ENCODE measurements at places on chromosomes 13 and 19. TPM values are rescaled to one million over a fixed set of nuclear protein-coding genes. Genes with fewer than 3 reads are reported as not detected.

DNA sequence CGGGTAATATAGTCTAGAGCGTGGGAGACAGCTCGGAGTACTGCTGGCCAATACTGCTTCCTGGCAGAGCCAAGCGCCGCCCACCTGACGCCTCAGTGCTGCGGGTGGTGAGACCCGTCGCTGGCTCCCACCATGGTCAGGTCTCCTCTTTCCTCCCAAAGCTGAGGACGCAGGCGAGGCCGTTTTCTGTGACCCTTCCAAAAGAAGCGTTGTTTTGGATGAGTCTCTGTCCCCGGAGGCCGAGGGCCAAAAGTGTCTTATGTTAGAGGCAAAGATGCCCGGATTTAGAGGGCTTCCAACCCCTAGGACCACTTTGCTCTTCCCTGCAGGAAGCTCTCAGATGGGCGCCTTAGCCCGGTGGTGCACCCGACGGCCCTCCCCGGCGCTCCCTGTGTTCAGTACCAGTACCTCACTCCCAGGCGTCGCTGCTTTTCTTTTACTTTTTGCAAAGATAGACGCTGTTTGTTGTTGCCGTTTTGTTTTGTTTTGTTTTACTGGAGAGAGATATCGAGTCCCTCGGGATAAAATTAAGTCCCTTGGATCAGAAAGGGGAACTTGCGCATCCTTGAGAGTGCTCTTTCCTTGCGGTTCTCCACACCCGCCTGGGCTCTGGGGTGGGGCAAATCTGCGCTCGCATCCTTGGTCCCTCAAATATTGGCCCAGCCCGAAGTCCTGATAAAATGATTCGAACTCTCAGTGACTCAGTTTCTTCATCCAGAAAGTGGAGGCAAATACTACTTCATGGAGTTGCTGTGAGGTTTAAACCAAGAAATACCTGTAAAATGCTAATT lies 7.0 kb downstream of the PDX1 start:
- H3K4me1 ChIP-seq = no peaks in the 10 kb centered on the region
- H3K4me3 ChIP-seq = no peak overlapping the region
- H3K27ac ChIP-seq = no peak overlapping the region
- no peaks in the 10 kb centered on the region for H3K36me3 ChIP-seq
- DNase-seq = no peak

DNA sequence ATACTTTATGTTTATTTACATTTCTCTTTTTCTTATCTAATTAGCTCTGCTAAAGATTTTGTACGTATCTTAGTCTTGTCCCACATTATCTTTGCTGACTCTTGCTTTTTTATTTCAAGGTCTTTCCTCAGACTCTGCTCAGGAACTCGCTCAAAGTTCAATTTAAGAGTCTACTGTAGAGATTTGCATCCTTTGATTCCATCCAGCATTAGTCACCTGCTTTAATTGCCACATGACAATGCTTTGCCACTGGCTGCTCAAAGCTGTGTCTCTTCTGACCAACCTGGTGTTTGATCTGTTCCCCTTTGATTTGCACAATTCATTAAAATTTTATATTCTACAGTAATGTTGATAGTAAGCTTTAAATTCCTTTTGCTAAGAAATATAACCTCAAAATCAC lies 157.9 kb upstream of the FREM2 start:
- no peak overlapping the region for H3K27ac ChIP-seq
- H3K4me1 ChIP-seq = no peaks in the 10 kb centered on the region
- H3K4me3 ChIP-seq = no peak overlapping the region

- no peak for DNase-seq
- H3K36me3 ChIP-seq = no peaks in the 10 kb centered on the region
- no peaks in the 10 kb centered on the region for H3K27me3 ChIP-seq
- no peak overlapping the region for H3K27ac ChIP-seq
- no peak overlapping the region for H3K4me3 ChIP-seq
- H3K4me1 ChIP-seq = no peaks in the 10 kb centered on the region
These were observed 69.1 kb downstream of the RYR1 start for GRCh38 chr19:38502410-38503076.

DNA sequence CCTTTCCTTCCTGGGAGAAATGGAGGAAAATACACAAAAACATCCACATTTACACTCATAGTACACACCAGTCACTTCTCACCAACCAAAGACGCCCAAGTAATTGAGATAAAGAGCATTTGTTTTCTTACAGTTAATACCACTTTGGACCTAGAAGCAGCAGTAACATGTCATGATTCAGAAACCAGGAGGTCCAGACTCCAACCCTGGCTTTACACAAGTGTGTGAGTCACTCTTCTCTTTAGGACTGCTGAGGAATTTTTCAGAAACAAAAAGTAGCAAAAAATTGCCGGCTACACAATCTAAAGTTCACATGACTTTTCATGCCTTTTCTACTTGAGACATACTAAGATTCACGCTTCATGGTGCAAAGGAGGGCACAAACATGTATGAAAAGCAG lies 42.1 kb downstream of the TUBGCP3 start:
- H3K4me3 ChIP-seq = no peak overlapping the region
- no peaks in the 10 kb centered on the region for H3K4me1 ChIP-seq

- H3K27me3 ChIP-seq = no peaks in the 10 kb centered on the region
- H3K36me3 ChIP-seq = peaks cover 4% of the 10 kb centered on the region
- H3K4me1 ChIP-seq = no peaks in the 10 kb centered on the region
- H3K4me3 ChIP-seq = no peak overlapping the region
These were observed 1.5 kb upstream of the SLC27A5 start for GRCh38 chr19:58513213-58513693.

- H3K27ac ChIP-seq = no peak overlapping the region
- H3K4me3 ChIP-seq = no peak overlapping the region
- DNase-seq = no peak
These were observed 21.0 kb downstream of the COMP start for GRCh38 chr19:18769989-18770528.

DNA sequence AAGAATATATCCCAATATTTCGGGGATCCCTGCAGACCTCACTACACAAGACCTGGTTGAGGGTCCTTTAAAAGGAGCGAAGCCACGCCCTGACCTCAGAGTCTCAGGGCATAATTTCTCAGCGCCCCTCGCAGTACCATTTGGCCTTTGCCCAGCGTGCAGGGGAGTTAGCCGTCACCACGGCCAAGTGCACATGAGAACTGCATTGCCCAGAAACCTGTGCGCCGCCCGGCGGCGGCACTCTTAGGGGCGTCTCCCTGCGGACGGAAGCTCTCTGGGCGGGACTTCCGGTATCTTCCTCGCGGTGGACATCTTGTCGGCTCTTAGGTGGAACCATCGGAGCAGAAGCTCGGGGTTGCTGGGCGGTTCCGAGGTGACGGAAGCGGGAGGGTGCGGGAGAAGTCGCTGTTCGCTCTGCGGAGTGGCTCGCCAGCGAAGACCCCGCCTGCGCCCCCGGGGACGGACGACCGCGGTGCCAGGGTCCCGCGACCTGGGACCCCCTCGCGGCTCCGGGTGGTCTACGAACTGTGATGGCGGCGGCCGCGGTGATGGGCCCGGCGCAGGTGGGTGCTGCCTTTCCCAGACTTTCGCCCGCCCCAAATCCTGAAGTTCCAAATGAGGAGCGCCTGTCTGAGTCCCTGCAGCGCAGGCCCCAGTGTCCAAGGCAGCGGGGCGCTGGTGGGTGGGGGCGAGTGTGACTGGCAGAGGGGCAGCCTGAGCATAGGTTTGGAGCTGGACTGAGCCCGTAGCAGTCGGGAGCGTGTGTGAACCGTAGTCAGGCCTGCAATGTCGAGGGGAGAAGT lies at the start of gene ZNF134:
Gene ZNF134, plus strand, starts transcription at position 302 of the 803 bp plus-strand sequence. CDS start 5,227 bp downstream, outside the sequence.
- no peaks in the 10 kb centered on the region for H3K4me1 ChIP-seq
- H3K27ac ChIP-seq = no peak within 1 kb of the TSS
- DNase-seq = peak; percentile 95
- peaks cover 11% of the 10 kb centered on the region for H3K36me3 ChIP-seq
- H3K27me3 ChIP-seq = no peaks in the 10 kb centered on the region

- H3K27me3 ChIP-seq = no peaks in the 10 kb centered on the region
- H3K4me1 ChIP-seq = no peaks in the 10 kb centered on the region
- no peak for DNase-seq
- no peaks in the 10 kb centered on the region for H3K36me3 ChIP-seq
These were observed 9.2 kb upstream of the CLC start for GRCh38 chr19:39746836-39747529.

- no peaks in the 10 kb centered on the region for H3K4me1 ChIP-seq
- no peaks in the 10 kb centered on the region for H3K27me3 ChIP-seq
- H3K4me3 ChIP-seq = no peak overlapping the region
- H3K27ac ChIP-seq = no peak overlapping the region
These were observed 148.6 kb downstream of the SLITRK6 start for GRCh38 chr13:85650613-85651012.

DNA sequence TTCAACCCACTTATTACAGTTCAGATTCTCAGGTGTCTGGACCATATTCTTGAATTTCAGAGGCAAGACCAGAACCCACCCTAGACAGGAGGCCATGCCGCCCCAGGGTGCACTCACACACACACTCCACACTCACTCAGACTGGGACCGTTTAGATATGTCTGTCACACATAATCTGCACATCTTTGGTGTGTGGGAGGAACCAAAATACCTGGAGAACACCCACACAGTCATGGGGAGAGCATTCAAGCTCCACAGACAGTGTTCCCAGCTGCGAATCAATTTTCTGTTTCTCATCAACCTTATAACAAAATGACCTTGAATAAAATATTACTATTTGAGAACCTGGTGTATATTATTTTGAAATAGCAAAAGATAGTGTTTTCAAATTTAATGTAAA lies 2353.0 kb downstream of the PCDH9 start:
- no peaks in the 10 kb centered on the region for H3K27me3 ChIP-seq
- H3K36me3 ChIP-seq = no peaks in the 10 kb centered on the region
- no peak for DNase-seq

DNA sequence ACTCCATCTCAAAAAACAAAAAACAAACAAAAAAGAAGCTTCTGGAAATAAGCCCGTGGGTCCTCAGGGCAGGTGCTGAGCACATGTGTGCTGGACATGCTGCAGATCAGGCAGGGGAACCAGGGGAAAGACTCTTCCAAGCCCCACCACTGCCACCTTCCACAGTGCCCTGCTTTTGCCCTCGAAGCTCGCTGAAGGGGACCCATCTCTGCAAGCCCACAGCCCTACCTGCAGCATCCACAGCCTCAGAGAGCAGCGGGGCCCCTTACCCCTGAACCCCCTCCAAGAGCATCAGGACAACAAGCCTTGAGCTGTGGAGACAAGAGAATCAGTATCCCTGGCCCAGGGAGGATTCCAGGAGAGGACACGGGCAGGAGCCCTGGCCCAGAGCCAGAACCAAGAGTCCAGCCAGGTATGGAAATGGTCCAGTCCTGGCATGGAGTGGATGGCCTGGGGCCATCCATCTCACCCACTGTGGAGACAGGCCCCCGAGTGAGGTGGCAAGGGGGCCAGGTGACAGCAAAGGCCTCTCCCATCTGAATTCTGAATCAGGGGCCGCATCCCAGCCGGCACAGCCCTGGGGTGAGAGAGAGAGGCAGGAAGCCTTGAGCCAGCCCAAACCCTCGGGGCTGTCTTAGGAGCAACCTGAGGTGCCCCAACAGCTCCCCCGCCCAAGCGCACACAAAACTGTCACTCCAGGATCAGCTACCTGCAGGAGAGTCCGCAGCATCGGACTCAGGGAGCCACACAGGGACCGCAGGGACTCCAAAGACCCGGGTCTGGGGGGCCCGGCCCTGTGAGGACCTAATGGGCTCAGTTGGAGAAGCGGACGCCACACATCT lies 51.8 kb upstream of the TPM4 start:
- no peak overlapping the region for H3K4me3 ChIP-seq
- no peak overlapping the region for H3K27ac ChIP-seq
- DNase-seq = peak; percentile 32

GRCh38 chr19:46718157-46718933 lies 1.4 kb upstream of the PRKD2 start:
- no peak overlapping the region for H3K4me3 ChIP-seq
- H3K4me1 ChIP-seq = peaks cover 3% of the 10 kb centered on the region
- H3K27me3 ChIP-seq = no peaks in the 10 kb centered on the region
- no peak for DNase-seq
- peak overlapping the region; percentile 4 for H3K27ac ChIP-seq

- H3K36me3 ChIP-seq = no peaks in the 10 kb centered on the region
- no peaks in the 10 kb centered on the region for H3K4me1 ChIP-seq
- H3K27ac ChIP-seq = no peak overlapping the region
These were observed 7.3 kb downstream of the RASAL3 start for GRCh38 chr19:15456871-15457700.

DNA sequence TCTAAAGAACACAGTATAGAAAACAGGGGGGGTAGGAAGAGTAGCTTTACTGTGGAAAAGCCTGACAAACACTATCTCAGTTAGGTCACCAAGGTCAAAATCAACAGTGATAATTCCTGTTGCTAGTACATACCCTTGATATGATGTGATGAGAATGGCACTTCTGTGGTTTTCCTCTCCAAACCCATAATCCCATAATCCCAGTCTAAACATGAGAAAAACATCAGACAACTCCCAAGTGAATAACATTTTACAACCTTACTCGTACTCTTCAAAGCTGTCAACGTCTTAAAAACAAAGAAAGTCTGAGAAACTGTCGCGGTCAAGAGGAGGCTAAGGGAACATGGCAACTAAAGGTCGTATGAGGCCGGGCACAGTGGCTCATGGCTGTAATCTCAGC lies 137.6 kb downstream of the FOXO1 start:
- no peak for DNase-seq
- H3K27ac ChIP-seq = no peak overlapping the region
- H3K4me3 ChIP-seq = no peak overlapping the region
- H3K27me3 ChIP-seq = no peaks in the 10 kb centered on the region

GRCh38 chr19:35509018-35509652 lies 4.3 kb downstream of the DMKN start:
- H3K4me1 ChIP-seq = no peaks in the 10 kb centered on the region
- no peak overlapping the region for H3K4me3 ChIP-seq

GRCh38 chr13:110215606-110216005 lies 91.4 kb downstream of the COL4A1 start:
- no peak for DNase-seq
- no peaks in the 10 kb centered on the region for H3K27me3 ChIP-seq
- no peak overlapping the region for H3K4me3 ChIP-seq
- H3K4me1 ChIP-seq = peaks cover 10% of the 10 kb centered on the region
- peaks cover 4% of the 10 kb centered on the region for H3K36me3 ChIP-seq

DNA sequence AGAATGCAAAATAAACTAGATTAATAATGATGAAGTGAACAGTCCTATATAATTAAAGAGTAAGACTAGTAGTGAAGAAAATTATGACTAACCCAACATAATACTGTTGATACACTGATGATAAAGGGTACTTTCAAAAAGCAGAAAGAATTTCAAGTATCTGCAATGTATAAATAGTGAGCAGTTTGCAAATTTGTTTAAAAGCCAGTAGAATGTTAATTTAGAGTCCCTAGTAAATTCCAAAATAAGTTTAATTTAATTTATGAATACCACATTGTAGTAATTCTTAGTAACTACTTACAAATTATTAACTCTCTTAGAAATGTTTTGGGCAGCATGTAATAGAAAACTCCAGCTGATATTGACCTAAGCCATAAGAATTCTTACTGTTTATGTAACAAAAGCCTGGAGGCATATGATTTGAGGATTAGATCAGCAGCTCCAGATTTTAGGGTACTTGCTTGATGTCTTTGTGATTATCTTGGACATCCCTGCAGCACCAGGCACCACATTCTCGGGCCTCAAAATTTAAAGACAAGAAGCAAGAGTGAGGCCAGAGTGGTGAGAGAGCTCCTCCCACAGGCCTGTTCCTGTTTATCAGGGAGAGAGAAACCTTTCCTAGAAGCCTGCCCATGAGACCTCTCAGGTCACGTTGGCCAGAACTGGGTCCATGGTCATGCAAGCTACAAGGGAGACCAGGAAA lies 67.6 kb upstream of the TDRD3 start:
- no peak overlapping the region for H3K4me3 ChIP-seq
- no peak for DNase-seq
- no peaks in the 10 kb centered on the region for H3K36me3 ChIP-seq

ZNF556 gene
- 0.16 TPM for total RNA-seq

CCL25 gene
- total RNA-seq = not detected

TLE2 gene
- 32.9 TPM for total RNA-seq

ZNF208 gene
- total RNA-seq = 23.2 TPM

ZFR2 gene
- total RNA-seq = not detected

CEACAM20 gene
- total RNA-seq = not detected

TEKTIP1 gene
- 2.4 TPM for total RNA-seq

DMKN gene
- 25.9 TPM for total RNA-seq
